HTR-8/SVneo (cell line): ENCODE measurements at places on chromosomes 11 and 22.

DNA sequence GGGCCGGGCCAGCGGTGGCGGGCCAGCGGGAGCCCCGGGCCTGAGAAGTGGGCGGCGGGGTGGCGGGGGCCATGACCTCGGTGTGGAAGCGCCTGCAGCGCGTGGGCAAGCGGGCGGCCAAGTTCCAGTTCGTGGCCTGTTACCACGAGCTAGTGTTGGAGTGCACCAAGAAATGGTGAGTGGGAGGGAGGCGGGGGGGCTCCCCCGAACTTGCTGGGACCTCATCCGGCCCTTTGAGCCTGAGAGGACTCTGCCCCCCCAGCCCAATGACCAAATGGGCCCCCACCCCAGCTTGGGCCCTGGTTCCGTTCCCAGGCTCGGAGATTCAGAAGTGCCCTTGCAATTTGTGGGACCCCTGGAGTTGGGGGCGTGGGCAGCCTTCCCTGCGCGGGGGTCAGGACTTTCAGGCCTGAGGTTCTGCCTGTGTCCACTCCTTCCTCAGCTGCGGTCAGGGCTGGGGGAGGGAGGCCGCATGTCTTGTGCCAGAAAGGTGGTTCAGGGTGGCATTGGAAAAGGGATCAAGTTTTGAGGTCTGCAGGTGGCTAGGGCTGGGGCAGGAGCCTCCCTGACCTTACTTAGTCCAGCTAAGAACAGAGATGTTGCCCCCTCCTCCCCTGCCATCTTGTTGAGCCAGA lies 496 bp downstream of the EHBP1L1 start:
- no peak for DNase-seq

DNA sequence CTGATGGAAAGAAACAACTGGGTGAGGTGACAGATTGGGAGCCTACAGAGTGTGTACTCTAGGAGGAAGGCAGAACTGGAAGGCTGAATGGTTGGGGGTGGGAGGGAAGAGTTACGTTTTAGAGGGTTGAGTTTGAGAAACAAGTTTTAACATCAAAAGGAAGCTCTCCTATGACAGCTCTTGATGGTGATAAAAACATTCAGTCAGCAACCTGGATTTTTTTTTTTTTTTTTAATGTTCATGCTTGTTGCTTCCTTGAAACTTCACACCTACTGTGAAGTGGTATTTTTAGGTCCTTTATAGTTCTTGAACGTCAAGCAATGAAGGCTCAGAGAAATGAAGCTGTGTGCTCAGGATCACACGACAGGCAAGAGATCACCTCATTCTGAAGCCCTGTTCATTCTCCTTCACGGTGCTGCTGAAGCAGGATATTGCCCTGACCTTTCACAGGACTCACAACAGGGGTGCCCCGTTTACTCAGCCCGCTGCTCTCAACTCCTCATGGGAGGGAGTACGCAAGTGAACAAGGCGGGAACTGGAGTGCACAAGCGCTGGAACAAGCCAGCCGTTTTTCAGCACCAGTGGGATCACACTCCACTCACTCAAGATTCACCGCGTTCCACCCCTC lies 1.6 kb upstream of the TMEM109 start:
- no peak for DNase-seq

DNA sequence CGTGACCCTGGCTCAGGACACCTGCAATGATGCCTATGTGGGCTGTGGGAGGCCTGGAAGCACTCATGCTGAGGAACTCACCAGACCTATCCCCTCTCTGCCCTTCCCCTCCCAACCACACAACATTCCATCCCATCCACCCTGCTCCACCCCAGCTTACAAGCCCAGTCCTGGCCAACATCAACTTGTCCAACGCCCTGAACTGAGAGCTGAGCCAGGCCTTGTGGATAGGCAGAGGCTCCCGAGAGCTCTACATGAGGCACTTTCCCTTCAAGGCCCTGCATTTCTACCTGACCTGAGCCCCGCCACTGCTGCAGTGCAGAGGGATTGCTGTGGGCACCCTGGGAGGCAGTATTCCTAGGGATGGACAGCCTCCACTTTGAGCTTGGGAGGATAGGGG lies 112.4 kb downstream of the PDE2A start:
- DNase-seq = no peak

GRCh38 chr11:32366666-32367065 lies 68.7 kb downstream of the WT1 start:
- DNase-seq = peak; percentile 29

- no peak for DNase-seq
Measured at GRCh38 chr11:67167719-67168118, 48.7 kb downstream of the KDM2A start.
